Activated CD4-positive, alpha-beta T cell treated with anti-CD3 and anti-CD28 coated beads for 36 hours (primary cell): ENCODE measurements at places on chromosomes 7 and 10. TPM values are rescaled to one million over a fixed set of nuclear protein-coding genes. Genes with fewer than 3 reads are reported as not detected.

DNA sequence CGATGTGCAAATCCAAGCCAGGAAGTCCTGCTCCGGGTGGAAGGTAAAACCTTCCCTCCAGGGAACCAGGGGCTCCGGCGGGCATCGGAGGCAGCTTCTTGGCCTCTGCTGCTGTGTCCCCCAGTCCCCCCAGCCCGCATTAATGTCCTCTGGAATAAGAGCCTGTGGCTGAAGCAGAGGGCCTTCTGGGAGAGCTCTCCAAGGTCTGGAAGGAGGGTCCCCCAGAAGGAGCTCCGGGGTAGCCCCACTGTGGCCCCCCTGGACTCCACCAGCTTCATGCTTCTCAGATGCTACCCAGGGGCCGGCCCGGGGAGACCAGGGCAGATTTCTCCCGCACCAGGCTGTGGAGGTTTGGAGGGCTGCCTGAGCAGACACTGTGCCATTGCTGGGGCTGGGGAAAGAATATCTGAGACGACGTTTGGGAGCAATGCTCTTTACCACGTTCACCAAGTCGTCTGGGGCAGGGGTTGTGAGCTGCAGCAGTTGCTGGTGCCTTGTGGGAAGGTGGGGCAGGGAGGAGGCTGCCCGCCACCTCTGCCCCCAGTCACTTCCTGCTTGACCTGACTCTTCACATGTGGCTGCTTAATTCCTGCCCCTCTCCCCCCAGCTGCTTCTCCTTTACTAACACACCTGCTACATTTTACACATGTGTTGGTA lies 8.3 kb downstream of the ZNF853 start:
- DNase-seq, result peak; percentile 35

- DNase-seq, result no peak
Measured at GRCh38 chr10:110399106-110399964, 94.6 kb upstream of the SMNDC1 start.

DNA sequence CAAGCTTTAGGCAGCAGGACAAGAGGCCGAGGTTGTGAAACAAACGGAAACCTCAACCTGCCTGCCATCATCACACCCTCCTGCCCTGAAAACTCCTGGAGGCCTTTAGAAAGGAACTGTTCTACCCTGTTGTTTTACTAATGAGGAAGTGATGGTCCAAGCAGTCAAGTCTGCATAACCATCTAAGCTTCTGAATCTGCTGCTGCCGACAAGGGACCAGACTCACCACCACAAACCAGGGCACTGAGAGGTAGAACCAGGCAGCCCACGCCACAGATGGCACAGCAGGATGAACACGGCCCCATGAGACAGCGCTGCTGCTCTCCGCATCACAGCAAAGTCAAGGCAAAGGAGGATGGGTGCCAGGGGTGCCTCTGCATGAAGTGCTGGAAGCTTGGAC lies 209.4 kb downstream of the CELF2 start:
- DNase-seq, result no peak

DNA sequence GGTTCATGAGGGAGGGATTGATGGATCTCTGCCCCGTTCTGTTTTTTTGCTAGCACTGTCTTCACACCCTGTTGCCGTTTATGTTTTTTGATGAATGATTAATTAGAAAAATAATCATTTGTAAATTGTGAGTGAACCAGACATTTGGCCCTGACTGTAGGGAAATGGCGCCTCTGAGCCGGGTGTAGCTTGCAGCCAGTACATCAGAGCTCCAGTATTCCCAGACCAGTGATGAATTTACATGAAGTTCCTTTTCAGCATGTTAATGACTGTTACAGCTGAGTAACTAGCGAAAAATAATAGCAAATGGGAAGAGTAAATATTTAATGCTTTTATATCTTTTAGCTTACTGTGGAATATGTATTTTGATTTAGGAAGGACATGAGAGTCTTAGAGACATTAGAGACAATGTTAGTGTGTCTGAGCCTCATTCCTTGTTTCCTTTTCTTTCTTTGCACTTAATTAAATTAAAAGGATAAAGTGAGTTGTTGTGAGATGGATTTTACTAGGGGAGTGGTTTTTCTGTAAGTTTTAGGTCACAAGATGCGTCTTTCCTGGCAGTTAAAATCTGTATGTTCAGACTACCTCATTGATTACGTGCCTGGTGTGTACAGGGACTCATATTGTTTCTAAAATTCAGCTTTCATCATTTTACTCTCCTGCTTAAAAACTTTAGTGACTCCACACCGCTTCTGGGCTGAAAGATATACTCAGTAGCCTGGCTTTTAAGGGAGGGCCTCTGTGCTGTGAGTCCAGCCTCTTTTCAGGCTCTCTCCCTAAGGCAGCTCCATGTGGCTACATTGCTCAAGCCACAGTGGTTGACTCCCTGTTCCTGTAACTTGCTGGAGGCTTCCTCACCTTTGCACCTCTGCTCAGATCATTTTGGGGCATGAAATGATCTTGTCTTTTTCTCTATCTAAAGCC lies 86.4 kb downstream of the AUTS2 start:
- no peak for DNase-seq

GRCh38 chr7:13851736-13852135 lies 137.7 kb downstream of the ETV1 start:
- no peak for DNase-seq

DNA sequence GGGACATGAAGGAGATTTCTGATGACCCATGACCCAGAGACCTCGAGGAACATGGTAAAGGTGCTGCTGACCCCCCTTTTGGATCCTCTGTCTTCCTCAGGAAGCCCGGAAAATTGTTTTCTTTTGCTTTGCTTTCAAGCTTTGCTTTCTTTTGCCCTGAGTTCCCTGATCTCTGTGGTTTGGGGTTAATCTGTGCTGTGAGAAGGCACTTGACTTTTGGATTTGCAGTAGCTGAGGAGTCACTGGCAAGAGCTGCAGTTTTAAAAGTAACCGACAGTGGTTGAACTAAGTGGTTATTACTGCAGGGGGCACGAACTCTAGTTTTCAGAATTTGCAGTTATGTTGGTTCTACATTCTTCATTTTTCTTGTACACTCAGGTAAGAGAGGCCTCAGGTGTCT lies 53.0 kb downstream of the PDZD8 start:
- DNase-seq, result no peak

- DNase-seq, result peak; percentile 72
Measured at GRCh38 chr10:75399461-75400162, 2.0 kb downstream of the ZNF503 start.

URGCP gene
- total RNA-seq, result 22.2 TPM

DNA sequence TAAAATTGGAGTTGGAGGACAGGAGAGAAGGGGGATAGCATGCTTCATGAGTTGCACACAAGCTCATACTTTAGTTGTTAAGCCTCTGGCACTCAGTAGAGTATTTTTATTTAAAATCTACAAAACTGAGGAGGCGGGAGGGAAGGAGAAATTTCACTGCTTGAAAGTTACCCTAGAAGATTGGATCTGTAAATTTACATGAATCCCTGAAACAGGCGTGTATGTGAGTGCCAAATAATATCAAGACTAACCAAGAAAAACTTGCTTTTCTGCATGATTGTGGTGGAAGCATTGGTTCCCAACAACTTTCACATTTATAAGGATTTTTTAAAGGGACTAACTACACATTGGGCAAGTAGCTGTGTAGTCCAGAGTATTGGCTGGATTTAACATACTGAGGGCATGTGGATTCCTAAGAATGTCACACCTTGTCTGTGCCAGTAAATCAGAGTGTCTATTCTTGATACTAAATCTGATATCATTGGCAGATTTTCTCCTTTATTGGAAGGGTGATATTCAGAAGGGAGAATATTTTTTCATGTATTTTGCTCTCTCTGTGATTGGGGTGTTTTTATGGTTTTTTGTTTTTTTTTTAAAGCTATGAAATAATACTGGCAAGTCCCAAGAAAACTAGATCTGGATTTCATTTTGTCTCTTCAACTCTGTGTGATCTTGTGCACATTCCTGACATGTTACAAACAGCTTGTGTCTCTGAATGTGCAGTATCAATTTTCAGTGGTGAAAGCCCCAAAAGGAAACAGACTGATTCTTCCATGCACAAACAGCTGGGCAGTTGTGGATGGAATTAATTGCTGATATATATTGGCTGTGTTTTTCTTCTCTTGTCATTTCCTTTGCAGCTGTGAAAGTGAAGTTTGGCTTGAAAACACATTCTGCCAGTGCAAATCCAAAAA lies 67.2 kb downstream of the ADD3 start:
- no peak for DNase-seq

- DNase-seq, result no peak
Measured at GRCh38 chr7:100077205-100077604, 4.3 kb downstream of the ZNF3 start.

DNA sequence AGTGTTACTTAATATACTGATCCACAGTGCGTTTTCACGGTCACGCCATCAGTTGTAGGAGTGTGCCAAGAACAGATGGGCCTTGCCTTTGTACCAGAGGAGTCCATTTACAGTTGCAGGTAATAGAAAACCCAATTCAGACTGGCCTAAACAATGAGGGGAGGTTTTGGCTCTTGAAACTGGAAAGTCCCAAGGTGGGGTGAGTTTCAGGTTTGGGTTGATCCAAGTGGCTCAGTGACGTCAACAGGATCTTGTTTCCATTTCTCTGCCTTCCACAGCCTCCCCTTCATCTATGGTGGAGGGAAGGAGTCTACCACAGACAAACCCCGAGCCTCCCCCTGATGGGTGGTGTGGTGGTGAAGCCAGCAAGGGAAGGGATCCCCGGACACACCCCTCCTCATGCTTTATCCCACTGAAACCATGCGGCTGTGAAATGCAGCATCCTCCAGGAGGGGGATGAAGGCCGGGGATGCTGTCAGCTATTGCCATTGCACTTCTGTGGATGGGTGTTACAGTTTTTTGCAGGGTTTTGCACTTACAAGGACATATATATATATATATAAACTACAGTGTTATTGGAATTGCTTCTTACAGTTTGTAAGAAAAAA lies 14.8 kb upstream of the SH2D4B start:
- no peak for DNase-seq

- DNase-seq, result no peak
Measured at GRCh38 chr10:88537322-88537721, 45.8 kb downstream of the RNLS start.
